ENCODE measurements at places on chromosomes 7 and 10. TPM values are rescaled to one million over a fixed set of nuclear protein-coding genes. Genes with fewer than 3 reads are reported as not detected.

SPDYE16 gene
- 0.17 TPM for total RNA-seq

DNA sequence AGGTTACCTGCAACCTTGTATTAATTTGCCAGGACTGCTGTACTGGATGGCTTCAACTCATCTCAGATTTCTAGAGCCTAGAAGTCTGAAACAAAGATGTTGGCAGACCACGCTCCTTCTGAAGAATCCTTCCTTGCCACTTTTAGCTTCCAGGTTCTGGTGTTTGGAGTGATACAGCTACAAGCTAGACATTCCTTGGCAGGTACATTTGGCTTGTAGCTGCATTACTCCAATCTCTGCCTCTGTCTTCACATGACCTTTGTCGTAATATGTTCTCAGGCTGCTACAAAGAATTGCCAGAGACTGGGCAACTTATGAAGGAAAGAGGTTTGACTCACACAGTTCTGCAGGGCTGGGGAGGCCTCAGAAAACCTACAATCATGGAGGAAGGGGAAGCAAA, 146.3 kb downstream of the GALNT17 start:
- H3K27ac ChIP-seq, result no peak overlapping the region
- no peaks in the 10 kb centered on the region for H3K4me1 ChIP-seq
- H3K36me3 ChIP-seq, result no peaks in the 10 kb centered on the region
- no peak overlapping the region for H3K4me3 ChIP-seq

GPR26 gene
- total RNA-seq, result not detected

- H3K27me3 ChIP-seq, result no peaks in the 10 kb centered on the region
- DNase-seq, result peak; percentile 100
- no peak overlapping the region for H3K4me3 ChIP-seq
Observed at GRCh38 chr10:29784175-29784773, 149.5 kb upstream of the SVIL start.

DNA sequence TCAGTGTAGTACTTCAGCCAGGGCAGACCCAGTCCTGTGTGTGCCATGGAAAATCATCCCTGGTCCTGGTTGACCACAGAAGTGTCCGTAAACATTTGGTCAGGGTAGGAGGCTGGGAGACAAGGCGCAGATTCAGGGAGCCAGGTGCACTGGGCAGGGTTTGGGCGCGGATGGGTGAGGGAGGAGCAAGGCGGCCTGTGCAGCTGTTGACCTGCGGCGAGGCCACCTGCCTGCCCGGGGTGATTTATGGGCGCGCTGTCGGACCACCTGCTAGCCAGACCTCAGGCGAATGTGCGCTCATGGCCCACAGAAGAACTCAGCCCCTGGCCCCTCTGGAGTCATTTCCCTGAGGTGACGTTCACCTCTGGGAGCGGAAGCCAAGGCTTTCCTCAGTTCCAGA, 6.6 kb downstream of the SFRP5 start:
- no peak for DNase-seq
- no peak overlapping the region for H3K4me3 ChIP-seq
- H3K27ac ChIP-seq, result no peak overlapping the region
- H3K36me3 ChIP-seq, result peaks cover 2% of the 10 kb centered on the region

DNA sequence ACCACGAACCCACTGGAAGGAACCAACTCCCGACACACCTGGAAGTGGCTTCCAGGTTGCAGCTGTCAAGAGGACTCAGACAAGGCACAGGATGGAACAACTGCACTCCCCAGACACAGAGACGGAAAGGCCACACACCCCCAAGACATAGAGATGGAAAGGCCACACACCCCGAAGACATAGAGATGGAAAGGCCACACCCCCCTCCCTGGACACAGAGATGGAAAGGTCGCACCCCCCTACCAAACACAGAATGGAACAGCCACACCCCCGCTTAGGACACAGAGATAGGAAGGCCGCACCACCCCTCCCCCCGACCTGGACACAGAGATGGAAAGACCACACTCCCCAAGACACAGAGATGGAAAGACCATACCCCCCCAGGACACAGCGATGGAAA, 7.6 kb downstream of the ZNF511 start:
- no peaks in the 10 kb centered on the region for H3K36me3 ChIP-seq
- H3K4me3 ChIP-seq, result no peak overlapping the region
- no peaks in the 10 kb centered on the region for H3K27me3 ChIP-seq
- no peaks in the 10 kb centered on the region for H3K4me1 ChIP-seq

MOSPD3 gene
- total RNA-seq, result 3.9 TPM

NAPEPLD gene
- total RNA-seq, result 9.2 TPM

RET gene
- 0.77 TPM for total RNA-seq

- no peak for DNase-seq
- no peaks in the 10 kb centered on the region for H3K27me3 ChIP-seq
- no peaks in the 10 kb centered on the region for H3K36me3 ChIP-seq
- H3K27ac ChIP-seq, result no peak overlapping the region
Observed at GRCh38 chr10:30742471-30742870, 112.9 kb upstream of the LYZL2 start.

DNA sequence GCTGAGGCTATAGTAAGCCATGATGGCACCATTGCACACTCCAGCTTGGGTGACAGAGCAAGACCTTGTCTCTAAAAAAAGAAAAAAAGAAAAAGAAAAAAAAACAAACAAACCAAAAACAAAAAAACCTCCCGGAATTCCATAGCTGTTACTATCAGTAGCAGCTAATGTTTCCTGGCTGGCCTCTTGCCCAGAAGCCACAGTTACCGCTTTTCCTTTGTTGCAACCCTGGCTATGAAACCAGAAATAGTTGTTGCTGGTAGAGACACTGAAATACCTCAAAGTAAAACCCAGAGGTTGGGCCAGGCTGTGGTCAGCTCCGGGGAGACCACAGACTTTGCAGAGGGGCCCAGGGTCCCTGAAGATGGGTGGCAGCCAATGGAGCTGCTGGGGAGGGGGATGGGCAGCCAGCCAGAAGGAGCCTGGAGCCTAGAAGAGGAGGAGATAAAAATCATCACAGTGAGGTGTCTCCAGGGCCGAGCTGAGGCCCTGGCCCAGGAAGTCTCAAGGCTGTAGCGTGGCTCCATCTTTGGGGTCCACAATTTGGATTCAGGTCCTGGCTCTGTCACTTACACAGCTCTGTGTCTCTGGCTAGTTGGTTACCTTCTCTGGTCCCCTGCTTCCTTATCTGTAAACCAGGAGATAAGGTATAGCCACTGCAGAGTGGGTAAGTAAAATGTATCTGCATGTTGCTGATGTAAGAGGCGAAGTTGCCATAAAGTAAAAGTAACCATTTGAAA, 3.4 kb upstream of the CHST12 start:
- H3K27me3 ChIP-seq, result no peaks in the 10 kb centered on the region
- peak; percentile 94 for DNase-seq
- no peak overlapping the region for H3K4me3 ChIP-seq
- H3K4me1 ChIP-seq, result peaks cover 12% of the 10 kb centered on the region
- no peaks in the 10 kb centered on the region for H3K36me3 ChIP-seq
- H3K27ac ChIP-seq, result peak overlapping the region; percentile 65

- H3K27ac ChIP-seq, result no peak overlapping the region
- H3K27me3 ChIP-seq, result no peaks in the 10 kb centered on the region
- H3K4me1 ChIP-seq, result no peaks in the 10 kb centered on the region
- H3K36me3 ChIP-seq, result no peaks in the 10 kb centered on the region
- no peak overlapping the region for H3K4me3 ChIP-seq
Observed at GRCh38 chr7:114802632-114803031, 119.3 kb upstream of the MDFIC start.

LRRD1 gene
- total RNA-seq, result 0.17 TPM

GRCh38 chr10:59682986-59683937, 26.4 kb downstream of the SLC16A9 start:
- H3K4me3 ChIP-seq, result no peak overlapping the region
- H3K4me1 ChIP-seq, result no peaks in the 10 kb centered on the region
- no peaks in the 10 kb centered on the region for H3K27me3 ChIP-seq
- H3K36me3 ChIP-seq, result no peaks in the 10 kb centered on the region

DNA sequence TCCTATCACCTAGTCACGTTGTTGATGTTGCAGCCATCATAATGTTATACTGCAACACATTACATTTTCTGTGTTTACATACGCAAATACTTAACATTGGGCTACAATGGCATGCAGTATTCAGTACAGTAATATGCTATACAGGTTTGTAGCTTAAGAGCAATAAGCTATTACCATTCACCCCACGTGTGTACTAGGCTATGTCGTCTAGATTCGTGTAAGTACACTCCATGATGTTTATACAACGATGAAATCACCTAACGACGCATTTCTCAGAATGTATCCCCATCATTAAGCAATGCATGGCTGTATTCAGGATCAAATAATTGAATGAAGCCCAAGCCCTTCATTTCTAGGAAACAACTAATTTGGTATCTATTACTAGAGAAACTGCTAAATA, 43.4 kb upstream of the C1GALT1 start:
- DNase-seq, result no peak
- no peaks in the 10 kb centered on the region for H3K27me3 ChIP-seq
- no peaks in the 10 kb centered on the region for H3K36me3 ChIP-seq

DNA sequence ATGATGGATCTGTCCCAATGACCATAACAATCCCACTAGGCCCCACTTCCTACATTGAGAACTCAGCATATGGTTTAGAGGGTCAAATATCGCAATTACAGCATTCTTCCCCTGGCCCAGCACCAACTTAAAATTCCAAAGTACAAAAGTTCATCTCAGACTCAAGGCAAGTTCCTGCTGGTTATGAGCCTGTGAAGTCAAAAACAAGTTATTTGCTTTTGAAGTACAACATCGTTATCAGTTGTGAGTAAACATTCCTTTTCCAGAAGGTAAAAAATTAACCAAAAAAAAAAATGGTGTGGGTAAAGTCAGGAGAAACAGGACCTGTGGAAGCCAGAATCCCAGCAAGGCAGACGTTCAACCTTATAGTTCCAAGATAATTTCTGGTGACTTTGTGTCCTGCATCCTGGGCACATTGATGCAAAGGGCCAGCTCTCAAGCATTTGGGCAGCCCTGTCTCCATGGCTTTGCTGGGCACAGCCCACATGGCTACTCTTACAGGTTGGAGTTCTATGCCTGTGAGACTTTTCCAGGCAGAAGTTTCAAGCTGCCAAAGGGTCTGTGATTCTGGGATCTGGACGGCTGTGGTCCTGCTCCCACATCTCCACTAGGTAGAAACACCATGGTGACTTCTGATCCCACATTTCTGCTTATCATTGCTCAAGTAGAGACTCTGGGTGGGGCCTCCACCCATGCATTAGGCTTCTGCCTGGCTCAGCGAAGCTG, 37.5 kb downstream of the AKR1C8 start:
- no peaks in the 10 kb centered on the region for H3K36me3 ChIP-seq
- H3K4me1 ChIP-seq, result no peaks in the 10 kb centered on the region
- H3K27ac ChIP-seq, result no peak overlapping the region
- H3K4me3 ChIP-seq, result no peak overlapping the region

GRCh38 chr7:80277434-80278427, 143.1 kb downstream of the GNAI1 start:
- H3K4me1 ChIP-seq, result peaks cover 4% of the 10 kb centered on the region
- DNase-seq, result peak; percentile 59
- H3K36me3 ChIP-seq, result no peaks in the 10 kb centered on the region
- H3K4me3 ChIP-seq, result no peak overlapping the region
- no peaks in the 10 kb centered on the region for H3K27me3 ChIP-seq
- no peak overlapping the region for H3K27ac ChIP-seq

DNA sequence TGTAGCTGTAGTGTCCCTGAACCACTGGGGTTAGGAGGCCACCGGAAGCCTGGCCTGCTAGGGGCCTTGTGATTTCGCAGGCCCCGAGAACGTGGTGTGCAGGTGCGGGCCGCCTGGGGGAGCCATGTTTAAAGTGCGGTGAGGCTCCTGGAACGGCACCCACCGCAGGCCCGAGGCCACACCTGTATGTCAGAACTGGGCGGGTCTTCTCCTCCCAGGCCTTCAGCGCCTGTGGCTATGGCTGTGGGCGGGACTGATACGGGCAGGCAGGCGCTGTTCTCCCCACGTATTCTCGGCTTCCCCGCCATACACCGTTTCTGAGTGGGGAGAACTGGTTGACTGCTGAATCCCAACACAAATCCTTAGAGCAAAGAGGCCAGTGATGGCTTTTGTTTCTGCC, 74.8 kb downstream of the DNAJB6 start:
- H3K4me3 ChIP-seq, result no peak overlapping the region
- no peaks in the 10 kb centered on the region for H3K27me3 ChIP-seq
- H3K27ac ChIP-seq, result no peak overlapping the region
- no peaks in the 10 kb centered on the region for H3K4me1 ChIP-seq
- peaks cover 9% of the 10 kb centered on the region for H3K36me3 ChIP-seq

GRCh38 chr7:70539617-70540016, 592.3 kb upstream of the GALNT17 start:
- DNase-seq, result no peak
- no peak overlapping the region for H3K4me3 ChIP-seq
- no peaks in the 10 kb centered on the region for H3K36me3 ChIP-seq
- H3K27ac ChIP-seq, result no peak overlapping the region
- no peaks in the 10 kb centered on the region for H3K4me1 ChIP-seq

MMD2 gene
- not detected for total RNA-seq

GRCh38 chr7:74481458-74482196, 27.9 kb downstream of the GTF2IRD1 start:
- peaks cover 33% of the 10 kb centered on the region for H3K4me1 ChIP-seq
- no peak overlapping the region for H3K4me3 ChIP-seq
- no peaks in the 10 kb centered on the region for H3K27me3 ChIP-seq
- H3K27ac ChIP-seq, result peak overlapping the region; percentile 95

CWF19L1 gene
- 21.3 TPM for total RNA-seq

GRCh38 chr10:120833222-120833928, 17.8 kb upstream of the WDR11 start:
- no peak overlapping the region for H3K4me3 ChIP-seq
- H3K27ac ChIP-seq, result no peak overlapping the region
- no peaks in the 10 kb centered on the region for H3K27me3 ChIP-seq

GRCh38 chr10:79427965-79428364, 17.5 kb downstream of the ZCCHC24 start:
- peaks cover 34% of the 10 kb centered on the region for H3K36me3 ChIP-seq
- H3K4me3 ChIP-seq, result no peak overlapping the region
- no peaks in the 10 kb centered on the region for H3K27me3 ChIP-seq
- DNase-seq, result no peak
- no peak overlapping the region for H3K27ac ChIP-seq

CD36 gene
- 41.0 TPM for total RNA-seq

DNA sequence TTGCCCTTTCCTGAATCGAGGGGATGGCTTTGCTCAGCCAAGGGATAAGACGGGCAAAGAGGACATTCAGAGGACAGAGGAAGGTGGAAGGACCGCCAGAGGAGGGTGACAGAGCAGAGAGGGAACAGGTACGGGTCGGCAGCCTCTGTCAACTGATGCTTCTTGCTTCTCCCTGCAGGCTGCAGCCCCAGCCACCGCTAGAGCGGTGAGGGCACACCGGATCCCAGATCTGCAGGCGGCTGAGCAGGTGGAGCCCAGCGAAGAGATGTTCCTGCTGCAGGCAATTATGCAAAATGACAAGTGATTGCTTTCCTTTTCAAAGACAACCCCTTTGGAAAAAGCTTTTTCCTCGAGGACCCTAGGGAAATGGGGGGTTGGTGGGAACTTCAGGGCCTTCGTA, 181.9 kb upstream of the ANKRD30A start:
- H3K4me1 ChIP-seq, result no peaks in the 10 kb centered on the region
- H3K27ac ChIP-seq, result no peak overlapping the region
- no peak for DNase-seq
- no peaks in the 10 kb centered on the region for H3K27me3 ChIP-seq

DNA sequence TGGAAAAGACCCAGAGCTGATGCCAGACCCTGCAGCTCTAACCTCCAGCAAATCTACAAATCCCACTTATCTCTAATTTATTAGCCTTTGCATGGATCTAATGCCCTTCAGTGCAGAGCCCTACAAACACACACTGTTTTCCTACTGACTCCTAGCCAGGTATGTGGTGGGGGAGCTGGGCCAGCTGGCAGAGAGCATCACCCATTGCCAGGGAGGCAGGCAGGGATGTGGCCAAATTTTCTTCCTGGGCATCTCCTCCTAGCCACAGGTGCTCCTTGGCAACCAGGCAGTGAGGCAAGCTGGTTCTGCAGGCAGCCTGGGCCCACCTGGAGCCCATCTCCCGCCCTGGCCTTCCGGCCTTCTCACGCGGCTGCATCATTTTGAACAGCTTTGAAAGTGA, 55.9 kb upstream of the EMX2 start:
- no peaks in the 10 kb centered on the region for H3K4me1 ChIP-seq
- no peak overlapping the region for H3K4me3 ChIP-seq
- H3K27me3 ChIP-seq, result no peaks in the 10 kb centered on the region

UCMA gene
- not detected for total RNA-seq

GLUD1 gene
- 286 TPM for total RNA-seq

All from fibroblast of lung (primary cell).